ENCODE measurements at places on chromosomes 16 and 17.

- no peak for DNase-seq
These were observed 7.4 kb upstream of the PSMC5 start for GRCh38 chr17:63819585-63820537.

GRCh38 chr16:4612474-4612931, 2.2 kb downstream of the UBALD1 start:
- no peak for DNase-seq

GRCh38 chr16:79229361-79229760, 371.2 kb downstream of the MAF start:
- DNase-seq = no peak

- peak; percentile 67 for DNase-seq
These were observed 34.7 kb downstream of the SBK1 start for GRCh38 chr16:28326881-28327610.

DNA sequence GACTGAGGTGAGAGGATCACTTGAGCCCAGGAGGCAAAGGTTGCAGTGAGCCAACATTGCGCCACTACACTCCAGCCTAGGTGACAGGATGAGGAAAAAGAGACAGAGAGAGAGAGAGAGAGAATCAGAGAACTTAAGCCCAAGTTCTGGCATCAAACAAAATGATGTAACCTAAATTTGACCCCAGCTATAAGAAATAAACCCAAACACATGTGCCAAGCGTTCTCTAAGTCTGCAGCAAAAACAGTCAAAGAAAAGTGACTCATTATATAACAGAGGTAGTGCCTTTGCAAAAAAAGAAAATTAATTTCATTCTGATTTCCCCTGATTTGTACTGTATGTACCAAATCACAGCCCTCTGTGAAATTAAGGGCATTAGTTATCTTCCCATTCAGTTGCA, 89.5 kb downstream of the CDH11 start:
- DNase-seq = no peak

GRCh38 chr16:23009075-23009474, 140.2 kb downstream of the USP31 start:
- no peak for DNase-seq

DNA sequence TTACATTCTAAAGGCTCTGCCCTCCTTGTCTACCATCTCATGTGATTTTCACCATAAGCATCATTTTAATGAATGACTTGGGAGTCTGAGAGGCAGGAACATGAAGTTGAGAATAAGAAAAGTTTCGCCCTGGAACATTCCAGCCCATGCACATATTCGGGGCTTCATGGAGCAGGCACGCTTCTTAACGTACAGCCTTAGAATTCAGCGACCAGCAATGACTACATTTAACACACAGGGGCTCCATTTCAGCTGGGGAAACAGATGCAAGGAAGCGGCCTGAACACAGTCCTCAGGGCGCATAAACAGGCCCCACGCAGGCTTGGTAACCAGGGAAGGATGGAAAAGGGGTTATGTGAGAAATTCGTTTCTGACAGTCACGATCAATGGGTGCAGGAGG, 357.4 kb downstream of the SLC39A11 start:
- no peak for DNase-seq

DNA sequence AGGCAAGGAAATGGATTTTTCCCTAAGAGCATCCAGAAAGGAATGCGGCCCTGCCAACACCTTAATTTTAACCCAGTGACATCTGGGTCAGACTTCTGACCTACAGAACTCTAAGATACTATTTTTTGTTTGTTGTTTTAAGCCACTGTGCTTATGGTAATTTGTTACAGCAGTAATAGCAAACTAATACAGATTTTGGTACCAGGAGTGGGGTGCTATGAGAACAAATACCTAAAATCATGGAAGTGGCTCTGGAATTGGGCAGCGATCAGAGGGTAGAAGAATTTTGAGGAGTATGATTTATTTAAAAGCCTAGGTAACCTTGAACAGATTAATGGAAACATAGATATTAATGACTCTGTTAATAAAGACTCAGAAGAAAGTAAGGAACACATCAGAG, 208.2 kb downstream of the ZNF423 start:
- DNase-seq = no peak

- no peak for DNase-seq
These were observed 17.4 kb downstream of the CYB5D2 start for GRCh38 chr17:4160294-4160859.

- DNase-seq = peak; percentile 19
These were observed at the start of gene SLC46A1 for GRCh38 chr17:28405632-28406472. Gene SLC46A1, minus strand, starts transcription at chr17:28406212. Its CDS starts 98 bp downstream, at chr17:28406114.

DNA sequence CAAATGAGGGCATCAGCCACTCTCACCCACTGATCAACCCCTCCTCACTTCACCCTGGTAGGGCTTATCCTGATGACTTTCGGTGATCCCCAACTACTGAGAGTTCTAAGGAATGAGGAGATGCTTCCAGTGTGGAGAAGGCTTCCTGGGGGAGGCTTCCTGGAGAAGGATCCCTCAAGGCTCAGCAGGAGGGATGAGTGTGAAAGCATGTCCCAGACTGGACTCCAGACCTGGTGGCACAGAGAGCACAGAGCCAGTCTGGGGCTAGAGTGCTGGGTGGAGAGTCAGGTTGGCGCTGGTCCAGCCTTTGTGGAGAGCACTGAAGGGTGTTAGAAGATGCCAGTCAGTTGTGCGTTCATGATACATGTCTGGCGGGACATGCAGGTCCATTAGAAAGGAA, 53.7 kb downstream of the PLD6 start:
- DNase-seq = no peak

DNA sequence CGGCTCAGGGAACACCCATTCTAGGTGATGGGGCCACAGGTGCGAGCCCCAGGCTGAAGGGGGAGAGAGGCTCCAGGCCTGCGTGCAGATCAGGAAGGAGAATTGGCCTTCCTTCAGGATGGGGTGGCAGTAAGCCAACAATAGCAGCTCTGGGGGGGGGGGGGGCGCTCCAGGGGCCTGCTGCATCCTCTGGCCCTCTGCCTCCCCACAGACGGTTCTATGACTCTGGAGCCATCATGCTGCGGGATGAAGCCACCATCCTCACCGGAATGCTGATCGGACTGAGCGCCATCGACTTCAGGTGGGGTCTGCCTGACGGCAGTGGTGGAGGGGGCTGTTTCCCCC, 6.1 kb downstream of the RUNDC3A start:
- DNase-seq = no peak

- no peak for DNase-seq
These were observed 254.6 kb downstream of the HS3ST3A1 start for GRCh38 chr17:13346996-13347762.

DNA sequence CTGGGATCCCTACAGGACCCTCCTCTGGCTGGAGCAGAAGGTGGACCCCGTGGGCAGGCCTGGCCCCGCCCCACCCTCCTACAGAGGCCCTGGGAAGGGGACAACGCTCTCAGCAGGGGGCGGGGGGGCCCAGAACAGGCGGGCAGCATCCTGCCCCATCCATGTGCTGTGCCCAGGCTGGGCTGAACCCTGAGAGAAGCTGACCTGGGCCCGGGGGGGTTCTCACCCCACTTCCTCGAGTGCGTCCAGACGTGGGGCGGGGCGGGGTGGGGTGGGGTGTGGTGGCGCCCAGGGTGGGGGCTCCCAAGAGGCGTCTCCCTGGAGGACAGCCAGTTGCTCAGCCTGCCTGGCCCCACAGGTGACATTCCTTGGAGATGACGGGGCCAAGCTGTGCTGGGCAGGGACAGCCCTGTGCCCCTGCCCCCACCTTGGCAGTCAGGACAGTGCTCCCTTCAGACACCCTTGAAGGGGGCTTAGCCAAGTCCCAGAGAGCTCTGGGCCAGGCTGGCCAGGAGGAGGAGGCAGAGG, 390 bp upstream of the UNC13D start:
- DNase-seq = no peak

DNA sequence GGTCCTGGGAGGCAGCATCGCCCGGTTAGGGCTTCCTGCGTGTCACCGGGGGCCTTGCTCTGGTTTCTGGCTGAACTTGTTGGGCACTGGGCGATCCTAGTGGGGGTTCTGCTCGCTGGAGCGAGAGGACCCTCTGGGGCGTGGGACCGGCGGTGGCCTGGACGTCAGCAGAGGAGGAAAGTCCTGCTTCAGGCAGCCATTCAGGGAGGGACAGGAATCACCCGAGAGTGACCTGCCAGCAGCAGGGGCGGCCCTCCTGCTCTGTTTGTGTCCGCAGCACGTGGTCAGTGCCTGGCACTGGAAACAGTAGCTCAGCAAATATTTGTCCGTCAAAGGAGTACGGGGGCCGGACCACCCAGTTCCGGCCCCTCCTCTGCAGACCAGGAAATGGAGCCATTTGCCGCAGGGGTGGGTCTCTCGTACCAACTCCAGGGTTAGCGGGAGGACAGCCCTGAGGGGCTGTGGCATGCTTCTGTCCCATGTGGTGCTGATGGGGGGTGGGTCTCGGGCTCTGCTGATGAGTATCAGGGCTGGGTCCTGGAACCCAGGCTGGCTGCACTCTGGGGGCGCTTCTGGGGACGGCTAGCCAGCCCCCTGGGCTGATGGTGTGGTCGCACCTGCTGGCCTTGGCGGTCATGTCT, 48.3 kb downstream of the BAIAP2 start:
- DNase-seq = no peak

DNA sequence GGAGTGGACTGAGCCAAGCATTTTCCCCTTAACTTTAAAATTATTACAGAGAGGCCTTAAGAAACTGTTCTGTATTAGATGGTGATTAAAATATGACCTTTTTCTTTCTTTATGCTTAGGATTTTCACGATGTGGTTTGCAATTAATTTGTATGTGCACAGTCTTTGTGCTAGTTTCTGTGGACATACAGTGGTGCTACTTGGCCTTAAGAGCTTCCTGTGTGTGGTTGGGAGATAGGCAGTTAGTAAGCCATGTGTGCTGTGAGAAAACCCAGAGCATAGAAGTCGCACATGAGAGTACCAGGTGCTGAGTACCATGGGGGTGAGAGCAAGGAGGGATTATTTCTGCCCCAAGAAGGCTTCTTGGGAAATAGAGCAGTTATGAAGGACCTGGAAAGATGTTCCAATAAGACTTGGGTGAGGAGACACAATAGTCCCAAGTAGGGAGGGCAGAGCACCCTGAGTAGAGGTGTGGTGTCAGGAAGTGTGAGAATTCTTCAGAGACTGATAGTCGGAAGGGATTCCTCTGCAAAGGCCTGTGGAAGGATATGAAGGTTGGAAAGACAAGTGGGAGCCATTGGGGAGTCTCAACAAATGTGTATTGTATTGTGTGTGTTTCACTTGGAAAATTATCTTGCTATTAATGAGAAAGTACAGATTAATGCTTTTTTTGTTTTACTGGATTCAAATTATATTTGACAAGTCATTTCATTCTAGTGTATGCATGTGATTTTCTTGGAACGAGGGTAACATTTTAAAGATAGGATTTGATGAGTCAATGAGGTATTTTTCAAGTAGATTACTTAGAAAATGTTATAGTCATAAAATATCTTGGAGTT, 239.9 kb downstream of the PRKCA start:
- DNase-seq = no peak

DNA sequence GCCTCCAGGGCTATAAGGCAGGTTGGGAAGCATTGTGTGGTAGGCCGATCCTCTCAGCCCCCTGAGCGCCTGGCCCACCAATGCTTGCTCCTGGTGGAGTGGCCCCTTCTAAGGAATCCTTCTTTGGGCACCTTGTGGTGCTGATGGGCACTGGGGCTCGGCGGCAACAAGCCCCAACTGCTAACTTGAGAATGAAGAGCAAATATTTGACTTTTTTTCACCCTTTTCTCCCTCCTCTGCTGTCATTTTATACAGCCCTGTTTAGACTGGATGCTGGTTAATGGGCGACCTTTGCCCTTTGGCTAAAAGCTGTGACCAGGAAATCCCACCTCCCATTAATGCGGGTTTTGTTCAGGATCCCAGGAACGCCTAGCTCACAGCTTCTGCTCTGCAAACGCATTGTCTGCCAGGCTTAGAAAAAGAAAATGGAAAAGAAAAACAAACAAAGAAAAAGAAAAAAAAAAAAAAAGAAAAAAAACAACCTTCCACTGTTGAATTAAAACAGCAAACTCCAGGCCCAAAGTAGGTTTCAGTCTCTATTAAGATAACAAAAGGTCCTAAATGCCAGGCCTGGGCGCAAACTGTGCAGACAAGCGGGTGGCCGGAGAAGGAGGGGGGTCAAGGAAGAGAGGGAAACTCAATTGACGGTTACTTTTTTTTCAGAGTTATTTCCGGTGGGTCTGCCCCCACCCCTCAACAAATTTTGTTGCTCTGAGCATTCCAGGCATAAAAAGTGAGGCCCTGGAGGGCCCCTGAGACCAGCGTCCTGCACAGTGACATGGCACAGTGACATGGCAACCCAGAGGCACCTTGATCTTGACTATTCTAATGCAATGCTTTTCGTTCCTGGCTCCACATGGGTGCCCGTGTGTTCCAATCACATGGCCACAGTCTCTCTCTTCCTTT, 301.4 kb downstream of the MAF start:
- DNase-seq = no peak

DNA sequence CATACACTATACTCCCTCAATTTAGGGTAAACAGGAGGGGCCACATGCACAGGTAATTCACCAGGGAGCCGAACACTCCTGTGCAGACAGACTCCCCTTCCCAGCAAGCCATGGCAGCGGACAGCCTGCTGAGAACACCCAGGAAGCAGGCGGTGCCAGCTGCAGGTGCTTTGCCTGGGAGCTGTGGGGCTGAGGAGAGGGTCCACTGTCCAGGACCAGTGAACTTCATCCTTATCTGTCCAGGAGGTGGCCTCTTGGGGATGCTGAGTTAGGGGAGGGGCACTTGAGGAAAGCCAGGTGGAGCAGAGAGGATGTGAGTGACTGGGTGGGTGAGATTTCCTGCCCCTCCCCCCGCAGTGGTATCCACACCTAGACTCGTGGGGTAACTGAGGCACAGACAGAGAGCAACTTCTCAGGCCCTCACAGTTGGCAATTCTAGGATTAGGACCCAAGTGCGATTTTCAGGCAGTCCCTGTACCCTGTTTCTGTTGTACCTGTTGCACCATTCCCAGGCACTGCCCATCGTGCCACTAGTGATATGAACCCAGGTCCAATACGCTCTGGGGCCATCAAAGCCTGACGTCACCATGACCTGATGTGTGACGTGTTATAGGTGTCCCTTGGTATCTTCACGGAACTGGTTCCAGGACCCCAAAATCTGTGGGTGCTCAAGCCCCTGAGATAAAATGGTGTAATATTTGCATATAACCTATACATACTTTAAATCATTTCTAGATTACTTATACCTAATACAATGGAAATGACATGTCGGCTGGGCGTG, 1.2 kb downstream of the GRN start:
- no peak for DNase-seq

DNA sequence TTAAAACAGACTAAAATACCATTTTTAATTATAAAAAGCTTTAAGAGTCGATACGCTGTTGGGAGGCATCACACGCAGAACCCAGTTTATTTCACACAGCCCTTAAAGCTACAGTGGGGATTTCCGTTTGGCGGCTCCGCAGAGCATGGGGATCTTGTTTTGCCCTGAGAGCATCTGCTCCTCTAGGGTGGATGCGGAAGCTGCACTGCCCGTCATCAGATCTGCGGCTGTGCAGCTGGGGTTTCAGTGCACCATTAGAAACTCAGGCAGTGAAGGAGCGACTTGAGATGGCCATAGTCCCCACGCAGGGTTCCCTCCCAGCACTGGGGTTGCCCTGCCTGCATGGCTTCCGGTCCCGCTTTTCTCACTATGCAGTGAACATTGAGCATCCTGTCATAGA, 62.2 kb upstream of the CHMP6 start:
- DNase-seq = no peak

Data from activated CD4-positive, alpha-beta T cell treated with anti-CD3 and anti-CD28 coated beads, Interleukin-2, amount 50 U/mL, for 1 hour (primary cell).